GM12878 (cell line): ENCODE measurements at places on chromosomes 1 and 21. TPM values are rescaled to one million over a fixed set of nuclear protein-coding genes. Genes with fewer than 3 reads are reported as not detected.

- DNase-seq, result no peak
These were observed 31.7 kb downstream of the ARHGAP29 start for GRCh38 chr1:94205639-94206038.

- no peak for DNase-seq
These were observed 114.8 kb upstream of the CSF3R start for GRCh38 chr1:36597514-36597913.

DNA sequence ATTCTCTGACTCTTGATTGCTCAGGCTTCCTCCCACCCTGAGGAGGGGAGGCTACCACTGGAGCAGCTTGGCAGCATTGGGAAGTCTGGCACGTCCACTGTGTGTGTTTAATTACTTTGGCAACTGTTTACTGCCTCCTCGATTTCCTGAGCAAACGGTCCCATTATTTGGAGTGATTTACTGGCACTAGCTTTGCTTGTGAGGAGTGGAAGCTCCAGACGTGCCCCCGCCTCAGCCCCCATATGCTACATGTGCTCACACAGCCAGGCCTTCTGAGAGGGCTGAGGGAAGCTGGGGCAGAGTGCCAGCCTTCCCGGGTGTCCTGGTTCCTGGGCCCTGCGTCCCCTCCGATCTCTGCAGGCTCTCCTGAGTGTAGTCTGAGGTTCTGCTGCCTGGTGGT lies 306.2 kb downstream of the PTPRU start:
- no peak for DNase-seq

DNA sequence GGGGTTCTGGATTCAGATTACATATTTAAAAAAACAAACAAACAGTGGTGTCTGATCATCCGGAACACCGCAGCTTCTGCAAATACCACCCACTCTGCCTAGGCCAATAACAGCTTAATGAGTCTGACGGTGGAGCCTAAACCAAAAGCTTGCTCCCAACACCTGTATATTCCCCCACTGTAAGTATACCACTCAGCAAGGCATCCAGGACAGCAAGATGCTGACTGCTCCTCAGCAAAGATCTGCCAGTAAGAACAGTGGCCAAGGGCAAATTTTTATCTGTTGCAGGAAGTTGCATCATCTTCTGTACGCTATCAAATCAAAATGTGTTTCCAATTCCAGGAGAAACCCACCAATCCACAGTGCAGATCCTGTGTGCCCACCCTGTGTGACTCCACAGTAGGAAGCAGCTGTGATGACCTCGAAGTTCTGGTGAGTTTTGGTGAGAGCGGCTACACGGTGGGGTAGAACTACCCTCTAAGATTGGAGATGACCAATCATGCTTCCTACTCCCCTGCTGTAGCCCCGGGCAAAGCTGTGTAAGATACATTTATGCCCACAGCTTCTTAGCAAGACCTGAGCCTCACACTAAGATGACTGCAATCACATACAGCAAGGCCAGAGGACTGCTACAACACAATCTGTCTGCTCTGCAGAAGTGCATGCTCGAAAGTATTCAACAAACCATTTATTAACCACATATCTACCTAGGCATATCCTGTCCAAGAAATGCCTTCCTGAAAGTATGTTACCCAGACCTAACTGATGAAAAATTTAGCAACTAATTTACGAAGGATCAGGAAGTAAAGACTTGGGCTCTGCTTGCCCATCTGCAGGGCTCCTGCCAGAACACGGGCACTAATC lies 30.5 kb downstream of the SIPA1L2 start:
- DNase-seq, result no peak

GRCh38 chr1:159009704-159010361 lies at the start of gene IFI16:
IFI16 (plus strand) TSS chr1:159009907; CDS start chr1:159014681, 4,774 bp downstream.
- DNase-seq, result peak; percentile 87

Gene NFIA
- 0.10 and 0.29 TPM in 2 replicates for total RNA-seq

Gene LRRC3
- 0.21 and 0.31 TPM in 2 replicates for total RNA-seq

- DNase-seq, result no peak
These were observed 11.1 kb upstream of the SLC30A1 start for GRCh38 chr1:211589782-211590721.
